ENCODE measurements at places on chromosomes 13 and 19.

DNA sequence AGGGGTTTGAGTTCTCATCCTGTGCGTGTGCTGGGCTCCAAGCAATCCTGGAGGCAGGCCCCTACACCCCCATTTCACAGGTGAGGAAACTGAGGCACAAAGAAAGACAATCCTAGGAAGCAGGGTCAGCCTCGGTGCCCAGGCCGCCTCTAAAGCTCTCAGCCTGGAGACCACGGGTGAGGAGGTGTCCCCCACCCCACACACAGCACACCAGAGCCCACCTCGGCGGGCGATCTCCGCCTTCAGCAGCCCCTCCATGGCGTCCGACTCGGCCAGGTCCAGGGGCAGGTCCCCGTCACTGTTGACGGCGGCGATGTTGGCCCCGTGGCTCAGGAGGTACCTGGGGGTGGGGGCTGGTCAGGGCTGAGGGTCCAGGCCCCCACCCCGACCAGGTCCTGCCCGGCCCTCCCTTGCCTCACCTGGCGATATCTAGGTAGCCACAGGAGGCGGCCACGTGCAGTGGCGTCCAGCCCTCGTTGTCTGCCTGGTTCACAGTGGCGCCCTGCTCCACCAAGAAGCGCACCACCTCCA, 5.1 kb downstream of the PPP1R12C start:
- DNase-seq, result no peak

DNA sequence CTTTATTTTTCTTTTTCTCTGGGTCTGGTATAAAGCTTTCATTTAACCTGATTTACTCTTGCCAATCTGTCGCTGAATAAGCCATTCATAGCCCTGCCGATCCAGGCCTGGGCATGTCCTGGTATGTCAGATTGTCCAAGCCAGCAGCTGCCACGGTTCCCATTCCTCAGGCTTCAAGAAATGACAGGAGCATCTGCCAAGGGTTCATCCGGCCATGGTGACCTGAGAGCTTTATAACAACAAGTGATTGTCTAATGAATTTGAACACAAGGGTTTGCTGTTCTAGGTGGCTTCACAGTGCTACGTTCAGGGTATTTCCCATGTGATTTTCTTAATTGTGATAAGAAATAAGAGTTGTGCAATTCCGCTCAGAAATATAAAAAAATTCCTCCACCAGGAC, 20.0 kb downstream of the PNMA8A start:
- no peak for DNase-seq

DNA sequence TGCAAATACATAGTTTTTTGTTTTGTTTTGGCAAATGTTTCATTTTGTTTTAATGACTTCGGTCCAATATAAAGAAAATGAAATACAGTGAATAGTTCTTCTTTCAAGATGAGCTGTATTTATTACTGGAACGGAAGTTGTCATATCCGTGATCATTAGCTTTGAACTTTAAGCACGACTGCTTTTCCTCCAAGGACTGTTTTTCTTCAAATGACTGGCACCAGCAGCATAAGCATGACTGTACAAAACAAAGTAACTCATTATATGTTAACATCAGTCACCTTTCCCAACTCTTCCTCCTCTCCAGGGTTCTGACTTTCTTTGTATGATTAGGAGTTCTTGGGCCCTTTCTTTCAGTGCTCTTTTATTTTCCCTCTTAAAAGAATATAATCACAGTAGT, 20.5 kb downstream of the EDNRB start:
- peak; percentile 84 for DNase-seq

DNA sequence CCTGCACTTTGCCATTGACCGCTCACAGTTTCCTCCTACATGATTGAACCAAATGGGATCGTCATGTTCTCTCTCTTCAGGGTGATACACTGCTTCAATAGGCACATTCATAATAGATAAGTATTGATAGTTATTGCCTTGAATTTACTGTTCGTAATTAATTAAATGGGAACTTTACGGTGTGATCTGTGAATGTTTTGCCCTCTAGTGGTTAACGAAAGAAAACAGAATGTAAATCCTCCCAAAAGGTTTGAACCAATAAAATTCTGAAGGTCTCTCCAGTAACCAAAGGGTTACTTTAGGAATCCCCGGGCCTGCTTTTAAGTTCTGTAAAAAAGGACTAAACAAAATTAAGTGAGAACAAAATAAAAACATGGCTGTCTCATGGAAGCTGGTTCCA, 389.3 kb downstream of the DACH1 start:
- DNase-seq, result peak; percentile 1

DNA sequence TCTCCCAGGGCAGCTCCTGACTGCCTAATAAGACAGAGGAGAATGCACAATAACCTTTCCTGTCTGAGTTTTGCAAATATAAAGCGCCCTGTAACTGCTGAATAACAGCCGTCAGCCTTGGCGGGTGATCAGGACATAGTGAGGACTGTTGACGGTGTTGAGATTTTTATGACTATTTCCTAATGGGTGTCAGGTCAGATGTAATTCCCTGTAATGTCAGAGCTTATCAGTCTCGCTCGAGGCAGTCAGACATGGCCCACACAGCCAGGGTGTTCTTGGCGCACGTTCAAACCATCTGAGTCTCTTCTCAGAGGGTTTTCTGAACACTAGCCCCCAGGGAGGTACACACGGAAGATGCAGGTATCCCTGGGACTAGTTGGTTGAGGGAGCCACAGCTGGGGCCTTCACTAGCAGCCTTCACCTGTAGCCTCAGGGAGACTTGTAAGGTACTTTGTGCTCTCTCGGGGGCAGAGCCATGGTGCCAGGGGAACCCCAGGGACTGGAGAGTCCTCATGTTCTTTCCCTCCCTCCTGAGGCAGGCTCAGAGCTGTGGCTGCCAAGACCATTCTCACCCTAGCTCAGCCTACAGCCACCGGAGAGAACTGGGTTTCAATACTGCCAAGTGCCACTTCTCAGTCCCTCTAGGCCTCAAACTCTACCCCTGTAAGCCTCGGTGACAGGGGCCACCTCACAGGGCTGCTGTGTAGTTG, 213.1 kb downstream of the UQCRFS1 start:
- no peak for DNase-seq

- DNase-seq, result peak; percentile 72
Measured at GRCh38 chr13:43758834-43759233, 27.9 kb downstream of the ENOX1 start.

DNA sequence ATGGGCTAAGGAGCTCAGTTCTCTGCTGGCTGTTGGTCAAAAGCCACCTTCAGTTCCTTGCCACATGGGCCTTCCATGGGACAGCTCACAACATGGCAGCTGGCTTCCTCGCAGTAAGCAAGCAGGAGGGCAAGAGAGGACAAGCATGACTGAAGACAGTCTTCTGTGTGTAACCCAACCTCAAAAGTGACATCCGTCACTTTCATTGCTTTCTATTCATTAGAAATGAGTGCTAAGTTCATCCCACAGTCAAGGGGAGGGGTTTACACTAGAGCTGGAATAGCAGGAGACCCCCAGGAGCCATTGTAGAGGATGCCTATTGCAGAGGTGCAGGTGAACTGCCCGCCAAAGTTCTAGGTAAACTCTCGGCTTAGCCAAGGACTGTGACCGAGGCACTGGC, 163.3 kb downstream of the NUFIP1 start:
- DNase-seq, result no peak

DNA sequence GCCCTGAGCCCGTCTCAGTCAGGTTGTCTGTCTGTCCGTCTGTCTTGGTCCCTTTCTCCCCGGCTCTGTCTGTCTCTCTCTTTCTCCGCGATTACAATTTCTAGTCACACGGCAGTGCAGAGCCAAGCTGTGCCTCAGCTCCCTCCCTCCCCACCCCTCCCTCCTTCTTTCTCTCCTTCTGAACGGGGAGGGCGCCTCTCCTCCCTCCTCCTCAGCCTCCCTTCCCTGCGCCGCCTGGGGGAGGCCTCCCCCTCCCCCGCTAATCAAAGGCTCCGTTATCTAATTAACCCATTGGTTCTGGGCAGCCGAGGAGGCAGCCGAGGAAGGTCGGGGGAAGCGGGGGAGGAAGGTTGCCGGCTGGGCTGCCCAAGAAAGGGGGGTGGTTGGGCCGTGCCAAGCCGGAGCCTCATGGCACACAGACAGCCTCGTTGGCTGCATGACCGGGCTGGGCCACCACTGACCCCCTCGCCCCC, 16.5 kb downstream of the LRRC4B start:
- no peak for DNase-seq

DNA sequence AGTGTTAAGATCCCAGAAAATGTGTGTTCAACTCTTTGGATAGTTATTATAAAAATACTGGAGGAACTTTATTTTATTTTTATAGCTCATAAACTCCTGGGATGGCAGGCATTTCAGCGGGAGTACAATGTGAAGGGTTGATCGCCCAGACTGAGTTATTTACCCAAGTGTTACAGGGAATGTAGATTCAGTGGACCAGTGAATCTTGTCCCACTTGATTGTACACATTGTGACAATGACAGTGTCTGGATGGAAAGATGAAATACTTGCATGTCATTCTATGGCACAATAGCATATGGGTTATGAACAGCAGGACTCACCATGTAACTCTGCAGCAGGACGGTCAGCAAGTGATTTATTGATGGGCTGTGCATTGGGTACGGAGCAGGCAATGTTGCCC, 20.3 kb downstream of the OLFM4 start:
- DNase-seq, result no peak

- DNase-seq, result no peak
Measured at GRCh38 chr13:35814605-35815011, 316.6 kb downstream of the DCLK1 start.

All from GM12865 (cell line).